ENCODE measurements at places on chromosomes 1 and 21.

DNA sequence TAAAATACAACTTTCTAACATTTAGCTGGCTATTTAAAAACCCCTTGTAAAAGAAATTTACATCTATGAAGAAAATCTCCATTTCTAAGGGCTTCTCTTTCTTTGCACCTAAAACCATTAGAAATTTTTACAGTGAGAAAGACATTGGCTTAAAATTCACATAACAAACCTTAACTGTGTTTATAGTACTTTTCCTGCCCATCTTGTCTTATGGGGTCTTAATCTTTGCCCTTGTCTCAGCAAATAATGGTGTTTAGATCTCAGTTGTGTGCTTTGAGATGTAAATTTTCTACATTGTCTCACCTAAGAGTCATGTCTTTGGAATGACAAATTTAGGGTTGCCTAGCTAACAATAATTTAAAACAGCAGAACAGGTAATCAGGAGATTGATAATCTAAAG is 71.5 kb downstream of the DDAH1 start:
- no peak for DNase-seq

DNA sequence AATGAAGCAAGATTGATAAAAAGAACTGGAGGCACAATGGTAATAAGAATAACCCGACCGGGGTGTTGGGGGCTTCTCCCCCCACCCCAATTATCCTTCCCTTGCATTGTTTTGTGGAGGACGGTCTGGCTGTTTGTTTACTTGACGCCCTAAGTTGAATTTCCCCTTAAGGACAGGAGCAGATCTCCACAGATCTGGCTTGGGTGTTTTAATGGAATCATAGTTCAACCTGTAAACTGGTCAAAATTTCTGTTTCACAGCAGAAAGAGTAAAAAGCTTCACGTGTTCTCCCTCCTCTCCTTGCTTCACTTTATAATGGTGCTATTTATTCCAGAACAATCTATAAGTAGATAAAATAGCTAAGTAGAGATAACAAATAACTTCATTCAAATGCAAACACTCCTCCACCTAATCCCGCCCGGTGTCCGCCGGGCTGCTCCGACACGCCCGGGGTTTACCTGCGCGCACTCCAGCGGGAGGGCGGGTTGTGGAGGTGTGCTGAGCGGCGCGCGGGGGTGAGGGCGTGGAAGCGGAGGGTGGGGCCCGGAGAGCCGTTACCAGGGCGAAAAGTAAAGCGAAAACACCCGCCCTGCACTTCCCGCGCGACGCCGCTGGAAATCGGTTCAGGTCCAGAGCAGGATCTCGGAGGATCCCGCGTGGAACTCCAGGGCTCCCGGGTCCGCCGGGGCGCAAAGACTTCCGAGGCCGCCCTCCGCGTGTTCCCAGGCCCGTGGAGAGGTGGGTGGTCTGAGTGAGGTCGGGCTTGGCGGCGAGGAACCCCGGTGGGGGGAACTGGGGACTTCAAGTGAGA is 2.0 kb upstream of the ATF3 start:
- no peak for DNase-seq

DNA sequence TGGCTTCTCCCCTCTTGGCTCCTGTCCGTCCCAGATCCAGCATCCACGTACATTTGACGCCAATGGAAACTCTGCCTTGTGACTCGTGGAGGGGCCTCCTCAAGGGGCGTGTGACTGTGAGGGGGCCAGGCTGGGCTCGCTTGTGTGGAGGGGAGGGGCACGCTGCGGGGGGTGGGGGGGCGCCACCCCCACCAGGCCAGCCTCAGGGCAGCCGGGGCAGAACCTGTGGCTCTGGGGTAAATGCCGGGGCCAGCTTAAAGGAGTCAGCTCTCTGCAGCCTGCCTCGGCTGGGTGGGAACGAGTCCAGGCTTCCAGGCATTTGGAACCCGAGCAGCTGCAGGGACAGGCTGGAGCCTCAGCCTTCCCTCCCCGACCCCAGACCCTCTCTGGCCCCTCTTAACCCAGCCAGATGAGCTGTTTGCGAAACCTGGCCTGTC is 94.1 kb downstream of the SIK1 start:
- DNase-seq: no peak

DNA sequence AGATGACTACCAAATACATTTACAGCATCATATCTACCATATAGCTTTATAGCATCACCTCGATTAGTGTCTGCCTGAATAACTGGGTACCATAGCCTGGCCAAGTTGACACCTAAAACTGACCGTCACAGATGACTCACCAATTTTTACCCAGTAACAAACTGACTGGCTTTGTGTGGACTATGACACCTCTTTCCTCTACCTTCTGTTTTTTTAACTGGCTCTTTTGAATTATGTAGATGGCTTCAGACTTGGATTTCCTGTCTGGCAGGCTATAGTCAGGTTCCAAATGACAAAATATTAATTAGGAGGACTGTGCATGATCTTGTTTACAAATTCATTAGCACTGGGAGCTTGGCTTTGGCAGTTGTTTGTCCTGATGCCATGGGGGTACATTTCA is 360.3 kb downstream of the TGFB2 start:
- peak; percentile 40 for DNase-seq

GRCh38 chr1:226596531-226597165 is 48.1 kb downstream of the STUM start:
- no peak for DNase-seq

DNA sequence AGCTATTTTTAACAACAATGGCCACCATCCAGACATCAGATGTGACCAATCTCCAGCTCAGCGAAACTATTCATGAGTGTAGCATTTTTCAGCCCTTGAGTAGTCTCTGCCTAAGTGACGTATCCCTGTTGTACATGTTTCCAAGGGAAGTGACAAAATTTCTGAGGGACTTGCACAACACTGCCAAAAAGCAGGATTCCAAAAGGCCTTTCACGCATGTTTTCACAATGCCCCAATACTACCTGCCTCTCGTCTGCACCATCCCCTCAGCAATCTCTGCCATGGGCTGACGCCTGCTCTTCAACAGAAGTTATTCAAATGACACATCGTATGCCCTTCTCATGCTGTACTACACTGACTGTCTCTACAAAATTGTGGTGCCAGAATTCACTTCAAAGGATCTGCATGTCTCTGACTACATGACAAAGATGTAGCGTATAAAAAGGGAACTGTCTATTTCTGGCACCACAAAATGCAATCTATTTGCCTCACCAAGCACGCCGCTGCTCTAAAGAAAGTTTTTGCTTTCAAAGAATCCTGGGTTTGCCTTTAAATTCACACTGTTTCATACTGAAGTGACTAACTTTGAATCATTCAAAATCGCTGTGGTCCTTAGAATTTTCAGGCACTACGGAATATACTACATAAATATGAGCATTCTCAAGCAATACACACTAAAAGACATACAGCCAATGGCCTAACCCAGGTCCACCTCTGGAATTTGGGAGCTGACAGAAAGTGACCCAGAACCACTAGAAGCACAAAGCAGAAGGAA is 32.9 kb downstream of the JAK1 start:
- peak; percentile 95 for DNase-seq

GRCh38 chr1:51691920-51692319 is 75.0 kb downstream of the OSBPL9 start:
- no peak for DNase-seq

- peak; percentile 88 for DNase-seq
Measured at GRCh38 chr1:36224537-36225282, 467 bp downstream of the THRAP3 start.

DNA sequence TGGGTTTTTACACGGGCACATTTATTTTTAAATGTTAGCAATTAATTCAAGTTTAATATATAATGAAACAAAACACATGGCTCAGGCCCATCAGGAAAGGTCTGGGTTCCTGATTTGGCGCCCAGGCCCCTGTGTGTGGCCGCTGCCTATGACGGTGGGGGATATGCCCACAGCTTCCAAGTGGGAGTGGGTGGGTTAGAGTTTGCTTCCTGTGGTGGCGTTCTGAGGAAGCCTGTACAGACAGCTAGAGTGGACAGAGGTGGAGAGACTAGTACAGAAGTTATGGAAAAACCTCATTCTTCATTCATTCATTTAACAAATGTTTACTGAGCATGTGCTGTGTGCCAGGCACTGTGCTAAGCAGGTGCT is 22.4 kb upstream of the EPS8L3 start:
- DNase-seq: no peak

GRCh38 chr1:232835166-232835565 is 29.9 kb downstream of the MAP10 start:
- DNase-seq: no peak

DNA sequence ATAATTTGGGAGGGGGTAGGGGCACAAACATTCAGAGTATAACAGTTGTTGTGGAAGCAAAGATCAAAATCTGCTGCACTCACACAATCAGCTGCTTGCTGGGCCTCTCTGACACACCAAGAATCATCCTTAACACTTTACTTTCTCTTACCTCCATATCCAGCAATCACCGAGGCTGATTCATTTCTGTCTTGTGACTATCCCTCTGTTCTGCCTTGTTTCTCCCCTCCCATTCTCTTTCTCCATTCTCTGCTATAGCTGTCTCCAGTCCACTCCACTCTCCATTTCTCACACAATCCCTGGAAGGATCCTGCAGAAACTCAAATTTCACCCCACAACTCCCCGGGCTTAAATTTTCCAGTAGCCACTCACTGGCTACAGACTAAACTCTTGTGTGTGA is 91.8 kb upstream of the NGF start:
- DNase-seq: peak; percentile 28

DNA sequence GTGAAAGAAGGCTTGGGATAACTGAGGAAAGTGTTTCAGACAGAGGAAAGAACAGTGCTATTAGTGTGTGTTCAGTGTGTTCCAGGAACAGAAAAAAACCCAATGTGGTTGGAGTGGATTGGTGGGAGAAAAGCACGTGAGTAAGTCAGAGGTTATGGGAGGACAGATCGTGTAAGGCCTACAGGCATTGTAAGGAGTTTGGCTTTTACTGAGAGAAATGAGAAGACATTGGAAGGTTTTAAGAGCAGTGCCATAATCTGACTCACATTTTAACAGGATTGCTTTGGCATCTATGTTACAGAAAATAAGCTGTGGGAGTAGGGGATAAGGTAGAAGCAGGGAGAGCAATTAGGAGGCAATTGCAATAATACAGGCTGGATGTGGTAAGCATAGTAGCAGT is 4.8 kb downstream of the ARPC5 start:
- no peak for DNase-seq

GRCh38 chr1:157119448-157119847 is 18.7 kb downstream of the ETV3 start:
- no peak for DNase-seq

DNA sequence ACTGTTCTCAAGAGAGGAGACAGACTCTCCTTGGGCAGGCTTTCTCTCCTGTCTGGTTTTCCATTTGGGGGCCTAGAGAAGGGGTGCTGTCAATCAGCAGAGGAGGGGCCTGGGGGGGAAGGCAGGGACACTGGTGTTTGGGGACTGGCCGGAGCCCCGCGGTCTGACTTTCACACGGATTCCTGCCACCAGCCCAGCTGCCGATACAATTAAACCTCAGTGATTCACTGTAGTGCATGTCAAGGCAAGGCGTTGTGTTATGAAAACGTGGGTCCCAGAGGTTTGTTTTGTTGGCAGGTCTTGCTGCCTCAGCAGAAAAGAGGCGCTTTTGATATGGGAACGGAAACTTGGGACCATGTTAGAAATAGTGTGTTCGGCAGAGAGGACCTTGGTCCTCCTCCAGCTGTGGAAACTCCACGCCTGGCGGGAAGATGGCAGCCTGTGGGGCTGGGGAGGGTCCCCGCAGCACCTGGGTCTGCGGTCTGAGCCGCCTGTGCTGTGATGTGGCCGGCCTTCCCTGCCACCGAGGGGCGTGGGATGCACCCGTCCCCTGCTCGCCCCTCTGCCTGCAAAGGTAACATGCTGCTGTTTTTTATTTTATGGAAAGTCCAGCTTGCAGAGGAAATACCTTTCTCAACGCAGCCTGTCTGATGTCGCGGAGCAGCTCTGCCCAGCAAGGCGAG is 47.6 kb downstream of the SPSB1 start:
- DNase-seq: no peak

DNA sequence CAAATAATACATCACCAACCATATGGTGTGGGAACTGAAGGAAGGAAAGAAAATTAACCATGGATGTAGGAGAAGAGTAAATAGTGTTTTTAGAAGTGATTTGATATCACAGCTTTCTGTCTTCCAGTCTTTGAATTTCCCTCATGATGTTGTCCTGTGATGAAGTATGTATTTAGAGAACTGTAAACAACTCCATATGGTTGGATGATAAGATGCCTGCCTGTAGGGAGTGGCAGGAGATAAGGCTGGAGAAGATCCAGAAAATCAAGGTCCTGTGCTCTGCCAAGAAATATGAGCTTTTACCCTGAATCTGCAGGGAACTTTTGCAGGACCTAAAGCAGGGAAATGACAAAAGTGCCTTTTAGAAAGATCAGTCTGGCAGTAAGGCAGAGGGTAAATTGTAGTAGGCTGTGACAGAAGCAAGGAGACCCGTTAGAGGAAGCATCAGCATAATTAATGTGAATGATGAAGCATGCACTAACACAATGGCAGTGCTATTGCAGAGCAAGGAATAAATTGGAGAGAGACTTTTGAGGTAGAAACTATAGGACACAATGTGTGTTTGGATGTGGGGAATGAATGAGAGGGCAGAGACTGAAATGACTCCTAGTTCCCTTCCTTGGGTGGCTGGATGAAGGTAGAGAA is 21.9 kb downstream of the CEPT1 start:
- no peak for DNase-seq

DNA sequence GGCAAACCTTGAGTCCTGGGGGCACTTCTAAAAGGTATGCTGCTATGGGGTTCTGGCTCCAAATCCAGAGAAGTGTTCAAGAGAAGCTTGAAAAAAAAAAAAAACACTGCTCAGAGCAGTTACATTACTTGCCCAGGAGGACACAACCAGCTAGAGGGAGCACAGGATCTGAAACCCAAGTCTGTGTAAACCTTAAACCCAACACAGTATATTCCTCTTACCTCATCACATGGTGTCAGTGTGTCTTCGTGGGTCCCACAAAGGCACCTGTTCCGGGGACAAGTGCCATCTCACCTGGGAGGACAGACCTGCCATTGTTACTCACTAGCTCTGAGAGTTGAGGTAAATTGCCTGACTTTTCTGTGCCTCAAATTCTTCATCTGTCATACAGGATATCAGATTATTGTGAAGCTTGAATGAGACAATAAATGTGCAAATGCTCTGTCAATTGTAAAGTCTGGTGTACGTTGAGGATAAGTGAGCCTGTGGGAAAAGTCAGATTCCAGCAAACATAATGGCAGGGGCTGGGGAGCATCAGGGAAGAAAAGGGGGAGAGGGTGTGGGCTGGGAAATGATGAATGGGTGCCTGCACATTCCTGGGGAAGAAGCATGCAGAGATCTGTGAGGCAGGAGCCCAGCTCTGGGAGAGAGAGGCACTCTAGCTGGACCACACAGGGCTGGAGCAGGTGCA is 170.4 kb upstream of the ZC3H12A start:
- DNase-seq: no peak

DNA sequence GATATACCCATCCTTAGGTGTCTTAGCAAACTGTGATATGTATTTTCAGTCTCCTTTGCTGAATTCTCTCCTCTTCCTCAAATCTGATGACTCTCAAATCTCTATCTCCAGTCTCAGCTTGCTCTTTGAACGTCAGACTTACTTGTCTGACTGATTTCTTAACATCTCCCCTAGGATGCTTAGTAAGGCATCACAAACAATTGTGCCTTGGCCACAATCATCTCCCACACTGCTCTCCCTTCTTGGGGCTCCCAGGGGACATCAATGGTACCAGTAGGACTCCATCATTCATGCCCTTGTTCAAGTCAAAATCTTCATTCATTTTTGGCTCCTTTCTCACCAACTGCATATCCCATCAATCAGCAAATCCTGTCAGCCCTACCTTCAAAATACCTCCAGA is 42.0 kb downstream of the GNG12 start:
- DNase-seq: peak; percentile 34

GRCh38 chr1:165612062-165612461 is 19.0 kb upstream of the MGST3 start:
- no peak for DNase-seq
